Epithelial cell of alveolus of lung (primary cell): ENCODE measurements at places on chromosomes 4 and X. TPM values are rescaled to one million over a fixed set of nuclear protein-coding genes. Genes with fewer than 3 reads are reported as not detected.

The FOXP3 gene
- 0.39 TPM in 1 of 2 replicates, not detected in the other for total RNA-seq

The NWD2 gene
- total RNA-seq = not detected in 2 replicates

The SAGE1 gene
- total RNA-seq = not detected in 2 replicates

The IRS4 gene
- 0.13 TPM in 1 of 2 replicates, not detected in the other for total RNA-seq

The ZNF182 gene
- total RNA-seq = 1.6 and 4.8 TPM in 2 replicates

The ENPEP gene
- total RNA-seq = 0.13 and 0.64 TPM in 2 replicates

The SLC9B1 gene
- 4.7 TPM in 1 of 2 replicates, not detected in the other for total RNA-seq

The BRS3 gene
- total RNA-seq = not detected in 2 replicates

The ADGRA3 gene
- total RNA-seq = 33.0 and 54.2 TPM in 2 replicates

The TKTL1 gene
- not detected in 2 replicates for total RNA-seq

The MAGEA8 gene
- total RNA-seq = not detected in 2 replicates

The CLIC2 gene
- 0.39 and 0.88 TPM in 2 replicates for total RNA-seq

The SPANXN2 gene
- not detected in 2 replicates for total RNA-seq

The ZNF157 gene
- total RNA-seq = under 0.01 TPM in 1 of 2 replicates, not detected in the other

The GC gene
- total RNA-seq = not detected in 2 replicates

The GLRA3 gene
- not detected in 2 replicates for total RNA-seq

The DCAF4L1 gene
- 0.13 and 0.16 TPM in 2 replicates for total RNA-seq

The DTHD1 gene
- not detected in 2 replicates for total RNA-seq

The CHRDL1 gene
- 0.13 TPM in 1 of 2 replicates, not detected in the other for total RNA-seq

The RNF175 gene
- 2.1 and 9.4 TPM in 2 replicates for total RNA-seq

The ANOS1 gene
- total RNA-seq = 0.24 and 3.9 TPM in 2 replicates

The ZFYVE28 gene
- total RNA-seq = 5.6 and 8.0 TPM in 2 replicates

The RNF212 gene
- not detected in 2 replicates for total RNA-seq
